Pulmonary artery endothelial cell (primary cell): ENCODE measurements at places on chromosomes 7 and 10.

DNA sequence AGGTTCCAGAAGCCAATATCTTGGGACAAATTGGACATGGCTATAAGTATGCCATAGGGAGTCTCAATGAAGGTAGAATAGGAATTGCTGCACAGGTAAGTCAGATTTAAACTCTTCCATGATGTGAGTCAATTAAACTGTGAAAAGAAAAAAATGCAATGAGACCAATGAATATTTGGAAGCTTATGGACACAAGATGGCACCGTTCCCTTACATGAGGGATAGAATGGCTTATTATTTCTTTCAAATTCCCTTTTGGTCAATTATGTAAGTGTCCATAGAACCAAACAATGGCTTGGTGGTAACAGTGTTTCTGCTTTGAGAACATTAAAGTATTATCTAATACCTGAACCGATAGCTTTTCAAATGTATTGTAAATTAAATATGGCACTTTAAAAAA is 35.6 kb downstream of the ACADSB start:
- DNase-seq = no peak

GRCh38 chr7:139772873-139773272 is 4.9 kb downstream of the HIPK2 start:
- no peak for DNase-seq

- DNase-seq = no peak
Observed at GRCh38 chr10:29578457-29578856, 56.3 kb downstream of the SVIL start.

- DNase-seq = no peak
Observed at GRCh38 chr7:90877201-90877600, 281.1 kb downstream of the CDK14 start.

DNA sequence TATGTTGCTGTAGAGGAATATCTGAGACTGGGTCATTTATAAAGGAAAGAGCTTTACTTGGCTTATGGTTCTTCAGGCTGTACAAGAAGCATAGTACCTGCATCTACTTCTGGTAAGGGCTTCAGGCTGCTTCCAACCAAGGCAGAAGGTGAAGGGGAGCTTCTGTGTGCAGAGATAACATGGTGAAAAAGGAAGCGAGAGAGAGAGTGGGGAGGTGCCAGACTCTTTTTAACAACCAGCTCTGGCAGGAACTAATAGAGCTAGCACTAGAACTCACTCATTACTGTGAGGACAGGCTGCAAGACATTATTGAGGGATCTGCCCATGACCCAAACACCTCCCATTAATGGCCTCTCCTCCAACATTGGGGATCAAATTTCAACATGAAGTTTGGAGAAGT is 94.5 kb downstream of the KIF20B start:
- DNase-seq = no peak

- DNase-seq = no peak
Observed at GRCh38 chr10:3865565-3865964, 80.6 kb upstream of the KLF6 start.

DNA sequence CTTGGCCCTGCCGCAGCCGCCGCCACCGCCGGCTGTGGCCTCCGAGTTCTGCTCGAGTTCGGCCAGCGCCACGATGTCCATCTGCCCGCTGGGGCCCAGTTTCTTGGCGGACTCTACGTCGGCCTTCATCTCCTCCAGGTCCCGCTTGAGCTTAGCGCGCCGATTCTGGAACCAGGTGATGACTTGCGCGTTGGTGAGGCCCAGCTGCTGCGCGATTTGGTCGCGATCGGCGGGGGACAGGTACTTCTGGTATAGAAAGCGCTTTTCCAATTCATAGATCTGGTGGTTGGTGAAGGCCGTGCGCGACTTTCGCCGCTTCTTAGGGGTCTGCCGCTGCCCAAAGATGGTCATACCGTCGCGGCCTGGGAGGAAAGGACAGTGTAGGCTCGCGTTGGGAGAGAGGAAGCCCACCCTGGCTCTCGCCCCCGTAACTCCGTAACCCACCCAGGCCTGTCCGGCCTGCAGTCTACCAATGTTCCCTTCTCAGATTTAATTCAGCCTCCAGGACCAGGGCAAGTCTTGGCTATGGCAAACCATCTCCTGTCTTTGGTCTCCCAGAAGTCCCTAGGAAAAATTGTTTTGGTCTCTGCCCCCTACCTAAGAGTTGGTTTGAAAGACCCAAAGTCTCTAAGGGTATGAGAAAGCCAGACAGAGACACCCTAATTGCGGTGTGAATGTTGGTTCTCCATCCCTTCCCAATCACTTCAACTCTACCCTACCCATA is 1.7 kb downstream of the LBX1 start:
- no peak for DNase-seq

DNA sequence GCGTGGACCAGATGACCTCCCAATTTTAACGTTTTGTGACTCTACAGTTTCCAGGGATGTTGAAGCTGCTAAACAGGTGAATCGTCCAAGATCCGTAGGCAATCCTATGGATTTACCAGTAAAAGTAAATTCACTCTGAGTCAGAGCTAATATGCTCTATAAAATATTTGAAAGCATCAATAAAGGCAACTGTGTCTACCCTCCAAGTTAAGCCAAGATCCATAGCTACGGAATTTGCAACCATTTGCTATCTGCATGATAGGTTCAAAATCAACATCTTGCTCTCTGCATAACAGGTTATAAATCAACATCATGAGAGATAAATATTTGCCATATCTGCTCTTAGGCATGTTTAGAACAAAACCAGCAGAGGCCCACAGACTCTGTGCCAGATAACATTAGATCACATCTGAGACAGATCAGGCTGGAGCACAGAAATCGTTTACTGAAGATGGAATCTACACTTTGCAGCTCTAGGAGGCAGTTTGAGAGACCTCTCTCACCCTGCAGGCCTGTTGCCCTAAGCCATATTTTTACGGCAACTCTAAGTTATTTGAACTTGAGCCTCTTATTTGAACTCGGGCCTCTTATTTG is 80.7 kb upstream of the PDCD4 start:
- no peak for DNase-seq

GRCh38 chr10:11330383-11331045 is 280.9 kb downstream of the USP6NL start:
- DNase-seq = peak; percentile 50

- DNase-seq = no peak
Observed at GRCh38 chr10:117757086-117757720, 214.7 kb downstream of the EMX2 start.

GRCh38 chr10:59934701-59935100 is 28.3 kb upstream of the CCDC6 start:
- no peak for DNase-seq

- DNase-seq = no peak
Observed at GRCh38 chr10:73889014-73889413, 14.7 kb upstream of the CAMK2G start.

DNA sequence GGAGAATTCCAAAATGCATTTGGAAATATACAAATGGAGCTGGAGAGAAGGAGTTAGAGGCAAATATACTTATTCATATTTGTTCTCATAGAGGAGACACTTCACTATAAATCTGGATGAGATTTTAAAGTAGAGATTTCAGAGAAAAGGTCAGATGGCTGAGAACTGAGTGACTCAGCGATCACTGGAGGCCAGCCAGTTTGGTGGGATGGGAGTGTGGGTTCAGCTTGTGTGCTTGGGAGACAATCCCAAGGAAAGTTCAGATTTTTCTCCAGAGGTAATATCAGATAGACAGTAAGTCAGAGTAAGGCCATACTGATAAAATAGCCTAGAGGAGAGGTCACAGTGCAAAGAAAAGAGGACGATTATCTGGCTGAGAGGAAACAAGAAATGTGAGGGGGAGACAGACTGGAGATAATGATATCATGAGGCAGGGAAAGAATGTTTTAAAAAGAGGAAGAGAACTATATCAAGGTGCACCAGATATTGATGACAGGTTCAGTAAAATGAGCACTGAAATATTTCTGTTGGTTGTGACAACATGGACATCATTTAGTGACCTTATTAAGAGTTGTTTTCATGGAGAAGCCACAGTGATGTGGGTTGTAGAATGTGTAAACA is 67.0 kb downstream of the MDFIC start:
- DNase-seq = peak; percentile 3

GRCh38 chr7:5478568-5479430 is 55.2 kb upstream of the TNRC18 start:
- no peak for DNase-seq

- DNase-seq = no peak
Observed at GRCh38 chr7:2528481-2529095, 9.0 kb downstream of the LFNG start.

DNA sequence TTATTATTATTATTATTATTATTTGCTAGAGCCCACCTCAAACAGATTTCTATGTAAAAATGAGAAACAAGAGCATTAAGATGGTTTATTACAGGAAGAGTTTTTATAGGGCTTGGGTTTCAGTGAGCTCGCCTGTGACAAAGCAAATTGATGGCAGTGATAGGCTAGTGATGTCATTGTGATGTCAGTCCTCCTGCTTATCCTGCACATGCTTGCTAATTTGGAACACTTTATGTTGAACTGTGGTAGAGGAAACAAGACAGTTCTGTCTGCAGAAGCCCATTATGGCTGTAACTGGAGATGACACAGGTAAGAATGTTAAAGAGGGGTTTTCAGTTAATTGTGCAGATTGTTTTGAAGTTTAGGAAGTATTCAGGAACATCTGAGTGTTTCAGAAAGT is 68.3 kb downstream of the CREM start:
- no peak for DNase-seq

GRCh38 chr7:1883031-1883761 is 213.1 kb downstream of the ELFN1 start:
- peak; percentile 13 for DNase-seq
